ENCODE measurements at places on chromosomes 7 and 10.

DNA sequence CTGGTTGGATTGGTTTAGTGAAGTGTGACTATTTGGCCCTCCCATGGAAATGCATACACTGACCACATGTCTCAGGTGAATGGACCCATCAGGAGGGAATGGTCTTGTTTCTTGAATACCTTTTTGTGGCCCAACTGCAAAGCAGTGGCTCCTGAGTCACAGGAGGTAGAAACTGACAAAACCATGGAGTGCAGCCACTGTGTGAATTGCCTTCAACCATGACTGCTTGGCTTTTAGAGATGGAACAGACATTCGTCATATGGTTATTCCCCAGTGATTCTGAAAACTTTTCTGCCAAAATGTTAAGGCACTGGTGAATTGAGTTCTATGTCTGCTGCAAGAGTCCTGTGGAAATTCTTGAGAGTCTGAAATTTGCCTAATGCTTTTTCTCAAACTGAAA, 64.7 kb downstream of the CDK14 start:
- DNase-seq, result no peak

- DNase-seq, result no peak
Measured at GRCh38 chr7:138075350-138075749, 909 bp upstream of the AKR1D1 start.

DNA sequence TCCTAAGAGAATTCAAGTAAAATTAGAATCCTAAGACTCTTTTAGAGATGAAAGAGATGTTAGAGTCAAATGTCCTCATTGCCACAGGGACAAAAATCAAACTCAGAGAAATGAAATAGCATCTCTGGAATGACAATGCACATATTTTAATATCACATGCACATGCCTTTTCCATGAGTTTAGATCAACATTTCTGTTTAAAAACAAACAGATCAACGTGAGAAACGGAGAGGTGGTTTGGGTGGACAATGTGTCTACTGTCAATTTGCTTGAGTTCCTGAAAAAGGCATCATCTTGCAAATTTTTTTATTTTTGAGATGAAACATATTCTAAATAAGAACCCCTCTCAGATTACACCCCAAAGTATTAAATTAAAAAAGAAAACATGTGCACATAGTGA, 130.0 kb downstream of the CHRM2 start:
- DNase-seq, result no peak

DNA sequence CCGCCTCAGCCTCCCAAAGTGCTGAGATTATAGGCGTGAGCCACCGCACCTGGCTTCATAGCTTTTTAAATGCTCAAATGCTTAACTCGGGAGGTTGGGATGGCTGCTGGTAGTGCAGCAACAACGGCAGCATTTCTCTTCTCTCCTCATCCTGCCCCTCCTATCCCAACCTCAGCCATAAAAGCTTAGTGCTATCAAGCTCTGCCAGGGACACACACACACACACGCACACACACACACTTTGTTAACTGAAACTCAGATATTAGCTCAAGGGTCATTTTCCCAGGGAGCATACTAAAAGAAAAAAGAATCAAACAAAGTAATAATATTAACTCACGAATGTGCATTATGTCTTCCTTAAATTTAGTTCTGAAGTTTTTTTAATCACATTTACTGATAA, 63.0 kb upstream of the HPS1 start:
- DNase-seq, result no peak

GRCh38 chr10:127887541-127888415, 5.0 kb downstream of the CLRN3 start:
- DNase-seq, result no peak

DNA sequence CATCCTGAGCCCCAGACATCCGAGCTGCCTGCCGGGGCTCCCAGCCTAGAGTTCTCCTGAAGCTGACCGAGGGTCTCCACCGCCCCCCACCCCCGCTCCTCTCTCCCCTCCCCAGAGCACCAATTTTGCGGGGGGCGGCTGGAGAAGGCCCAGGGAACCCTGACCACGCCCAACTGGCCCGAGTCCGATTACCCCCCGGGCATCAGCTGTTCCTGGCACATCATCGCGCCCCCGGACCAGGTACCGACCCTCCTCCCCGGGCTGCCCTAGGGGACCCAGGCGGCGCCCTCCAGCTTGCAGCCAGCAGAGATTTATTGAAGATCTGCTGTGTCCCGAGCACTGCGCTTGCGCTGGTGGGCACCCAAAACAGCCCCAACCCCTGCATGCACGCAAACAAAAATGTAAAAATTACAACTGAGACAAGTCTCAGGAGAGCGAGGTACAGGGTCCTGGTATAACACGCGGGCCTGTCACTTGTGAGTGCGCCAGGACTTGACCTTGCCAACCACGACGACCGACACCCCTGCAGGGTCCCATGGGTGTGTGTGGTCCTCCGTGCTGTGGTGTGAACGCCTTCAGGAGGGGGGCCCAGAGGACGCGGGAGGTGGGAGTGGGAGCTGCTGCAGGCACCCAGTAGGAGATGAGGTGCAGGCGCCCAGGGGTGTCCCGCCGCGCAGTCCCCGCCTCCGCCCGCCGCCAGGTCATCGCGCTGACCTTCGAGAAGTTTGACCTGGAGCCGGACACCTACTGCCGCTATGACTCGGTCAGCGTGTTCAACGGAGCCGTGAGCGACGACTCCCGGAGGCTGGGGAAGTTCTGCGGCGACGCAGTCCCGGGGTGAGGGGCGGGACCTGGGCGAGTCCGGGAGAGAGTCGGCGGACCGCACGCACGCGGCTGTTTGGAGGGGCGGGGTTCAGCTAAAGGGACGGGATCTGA, 3.1 kb downstream of the PCOLCE start:
- DNase-seq, result no peak

GRCh38 chr7:2732959-2733584, 45.1 kb downstream of the AMZ1 start:
- DNase-seq, result no peak

DNA sequence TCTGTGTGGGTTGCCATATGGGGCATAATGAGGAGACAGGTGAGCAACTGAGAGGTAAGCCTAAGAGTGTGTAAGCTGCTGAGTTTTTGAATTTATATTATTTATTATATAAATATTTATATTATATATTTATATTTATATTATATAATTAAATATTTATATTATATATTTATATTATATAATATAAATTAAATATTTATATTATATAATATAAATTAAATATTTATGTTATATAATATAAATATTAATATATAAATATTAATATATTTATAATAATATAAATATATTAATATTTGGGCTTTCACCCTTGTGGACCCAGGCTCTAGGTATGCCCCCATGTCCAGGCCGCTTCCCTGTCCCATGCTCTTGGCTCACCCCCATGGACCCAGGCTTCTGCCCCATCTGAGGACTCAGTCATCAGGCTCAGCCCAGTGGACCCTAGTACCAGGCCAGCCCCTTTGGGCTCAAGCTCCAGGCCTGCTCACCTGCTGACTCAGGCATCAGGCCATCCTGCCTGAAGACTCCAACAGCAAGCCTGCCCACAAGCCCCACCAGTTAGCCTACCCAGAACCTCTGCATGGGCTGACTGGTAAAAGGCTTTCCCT, 755.4 kb downstream of the SUGCT start:
- no peak for DNase-seq

DNA sequence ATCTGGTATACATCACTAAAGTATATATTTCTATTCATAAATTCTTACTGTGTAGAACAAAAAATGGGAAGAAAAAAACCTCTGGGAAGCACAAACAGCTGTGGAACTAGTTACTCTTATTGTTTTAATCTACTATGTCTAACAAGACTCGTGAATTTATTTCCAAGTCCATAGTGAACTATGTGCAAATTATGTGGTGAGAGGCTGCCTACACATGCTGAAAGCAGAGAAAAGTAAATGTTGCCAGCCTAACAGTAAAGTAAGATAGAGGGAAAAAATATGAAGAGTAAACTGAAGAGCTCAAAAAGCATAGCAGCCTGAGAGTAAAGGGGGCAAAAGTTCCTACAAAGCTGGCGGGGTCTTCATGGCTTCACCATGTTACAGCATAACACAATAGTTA, 3.0 kb downstream of the GDI2 start:
- no peak for DNase-seq

- no peak for DNase-seq
Measured at GRCh38 chr10:14580671-14581332, 193.9 kb downstream of the FAM107B start.

GRCh38 chr7:47383696-47384445, 198.0 kb downstream of the TNS3 start:
- DNase-seq, result no peak

DNA sequence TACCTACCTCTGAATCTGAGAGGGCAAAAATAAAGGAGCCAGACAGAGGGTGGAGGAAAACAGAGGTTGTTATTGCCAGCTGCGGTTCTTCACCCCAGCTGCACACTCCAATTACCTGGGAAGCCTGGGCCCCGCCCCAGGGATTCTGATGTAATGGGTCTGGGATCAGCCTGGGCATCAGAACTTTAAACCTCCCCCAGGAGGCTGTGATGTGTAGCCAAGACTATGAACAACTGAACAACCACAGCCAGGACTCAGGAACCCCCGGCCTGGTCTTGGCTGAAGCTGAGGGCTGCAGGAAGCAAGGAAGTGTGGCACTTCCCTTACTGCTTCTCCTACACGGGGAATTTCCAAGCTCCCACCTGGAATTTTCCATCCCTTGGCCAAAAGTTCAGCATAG, 89.3 kb downstream of the HIP1 start:
- DNase-seq, result no peak

DNA sequence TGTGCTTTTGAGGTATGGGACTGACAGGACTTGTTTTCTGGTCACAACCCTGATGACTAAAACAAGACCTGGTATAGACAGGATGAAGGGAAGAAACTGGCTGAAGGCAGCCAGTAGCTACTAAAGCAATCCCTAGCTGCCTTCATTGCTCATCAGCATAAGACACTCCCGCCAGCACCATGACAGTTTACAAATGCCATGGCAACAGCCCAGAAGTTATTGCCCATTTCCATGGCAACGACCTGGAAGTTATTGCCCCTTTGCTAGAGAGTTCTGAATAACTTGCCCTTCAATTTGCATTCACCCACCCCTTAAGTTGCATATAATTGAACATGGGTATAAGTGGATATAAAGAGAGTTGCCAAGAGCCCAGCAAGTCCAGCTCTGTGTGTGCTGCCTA, 169.6 kb upstream of the FAM171A1 start:
- no peak for DNase-seq

GRCh38 chr7:152189061-152189460, 163.6 kb downstream of the GALNT11 start:
- no peak for DNase-seq

GRCh38 chr7:7965301-7965700, 3.3 kb upstream of the GLCCI1 start:
- DNase-seq, result no peak

GRCh38 chr7:134852625-134853024, 73.2 kb downstream of the CALD1 start:
- DNase-seq, result no peak

DNA sequence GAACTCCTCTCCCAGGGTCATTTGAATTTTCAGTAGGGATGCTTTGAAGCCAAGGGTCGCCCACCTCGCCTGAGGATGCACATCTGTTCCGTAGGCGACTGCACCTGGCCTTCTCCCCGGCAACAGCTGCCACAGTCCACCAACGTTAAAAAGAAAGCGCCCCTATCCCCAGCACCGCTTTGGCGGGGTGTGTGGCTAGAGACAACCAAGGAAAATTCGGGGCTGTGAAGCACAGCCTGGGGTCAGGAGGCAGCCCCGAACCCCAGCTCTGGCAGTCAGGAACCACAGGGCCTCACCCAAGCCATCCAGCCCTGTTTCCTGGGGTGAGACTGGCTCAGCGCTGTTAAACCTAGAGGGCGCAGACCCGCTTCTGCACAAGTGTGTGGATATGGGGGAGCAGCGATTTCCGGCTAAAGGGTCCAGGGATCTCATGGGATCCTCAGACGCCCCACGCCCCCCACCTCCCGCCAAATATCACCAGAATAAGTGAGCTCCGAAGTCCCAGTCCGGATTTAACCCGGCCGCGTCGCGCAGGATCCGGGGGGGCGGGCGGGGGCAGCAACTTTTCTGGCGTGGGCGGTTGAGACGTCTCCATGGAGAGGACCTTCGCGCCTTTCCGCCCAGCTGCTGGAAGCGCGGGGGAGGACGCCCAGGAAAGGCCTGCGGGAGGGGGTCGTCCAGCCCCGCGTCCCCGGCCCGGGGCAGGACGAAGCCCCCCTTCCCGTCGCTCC, 822 bp downstream of the ZC3HAV1L start:
- no peak for DNase-seq

GRCh38 chr10:4944841-4945240, 18.4 kb upstream of the AKR1C1 start:
- DNase-seq, result no peak

DNA sequence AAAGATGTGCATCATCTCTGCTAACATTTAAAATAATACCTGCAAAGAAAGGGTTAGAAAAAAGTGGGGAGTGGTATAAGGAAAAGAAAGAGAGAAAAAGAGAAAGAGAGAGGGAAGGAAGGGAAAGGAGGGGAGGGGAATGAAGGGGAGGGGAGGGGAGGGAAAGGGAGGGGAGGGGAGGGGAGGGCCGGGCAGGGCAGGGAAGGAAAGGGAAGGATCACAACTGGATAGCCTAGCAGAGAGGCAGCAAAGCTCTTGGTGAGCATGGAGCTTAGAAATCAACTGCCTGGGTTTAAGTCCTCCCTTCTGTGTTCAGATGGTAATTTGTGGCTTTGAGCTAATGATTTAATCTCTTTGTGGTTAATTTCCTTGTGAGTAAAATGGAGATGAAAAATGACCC, 5.4 kb upstream of the FAM237B start:
- DNase-seq, result no peak

- no peak for DNase-seq
Measured at GRCh38 chr10:126259760-126260479, 128.4 kb downstream of the ADAM12 start.

- DNase-seq, result no peak
Measured at GRCh38 chr10:26432938-26433337, 5.2 kb upstream of the APBB1IP start.

DNA sequence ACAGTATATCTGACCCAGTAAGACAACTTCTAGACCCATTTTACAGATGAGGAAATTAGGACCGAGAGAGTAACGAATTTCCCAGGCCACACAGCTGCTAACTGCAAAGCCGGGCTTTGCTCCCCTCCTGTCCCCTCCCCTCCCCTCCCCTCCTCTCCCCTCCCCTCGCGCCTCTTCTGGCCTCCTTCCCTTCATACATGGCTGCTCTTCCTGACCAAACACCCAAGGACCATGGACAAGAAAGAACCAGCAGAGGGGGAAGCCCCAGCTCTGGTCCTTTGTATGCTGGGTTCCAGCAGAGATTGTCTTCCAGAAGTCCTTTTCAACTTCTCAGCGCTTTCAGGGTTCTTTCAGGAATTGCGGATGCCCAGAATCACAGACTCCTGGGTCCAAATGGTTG, 3.6 kb upstream of the TMEM72 start:
- no peak for DNase-seq

DNA sequence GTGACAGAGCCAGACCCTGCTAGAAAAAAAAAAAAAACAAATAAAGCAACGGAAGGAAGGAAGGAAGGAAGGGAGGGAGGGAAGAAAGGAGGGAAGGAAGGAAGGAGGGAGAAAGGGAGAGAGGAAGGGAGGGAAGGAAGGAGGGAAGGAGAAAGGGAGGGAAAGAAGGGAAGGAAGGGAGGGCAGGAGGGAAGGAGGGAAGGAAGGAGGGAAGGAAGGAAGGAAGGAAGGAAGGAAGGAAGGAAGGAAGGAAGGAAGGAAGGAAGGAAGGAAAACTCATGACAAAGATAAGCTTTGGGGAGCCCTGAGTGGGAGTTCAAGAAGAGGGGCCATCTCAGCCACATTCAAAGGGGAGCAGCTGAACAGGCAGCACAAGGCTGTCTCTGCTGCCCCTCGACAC, 124.7 kb upstream of the MGMT start:
- DNase-seq, result no peak

GRCh38 chr7:111638078-111638477, 75.8 kb upstream of the IMMP2L start:
- DNase-seq, result no peak

GRCh38 chr10:60310740-60311139, 78.9 kb downstream of the ANK3 start:
- DNase-seq, result no peak
